ENCODE measurements at places on chromosomes 5 and 9.
A peak's percentile ranks its signal among the peaks of the same experiment; 100 is the strongest.

DNA sequence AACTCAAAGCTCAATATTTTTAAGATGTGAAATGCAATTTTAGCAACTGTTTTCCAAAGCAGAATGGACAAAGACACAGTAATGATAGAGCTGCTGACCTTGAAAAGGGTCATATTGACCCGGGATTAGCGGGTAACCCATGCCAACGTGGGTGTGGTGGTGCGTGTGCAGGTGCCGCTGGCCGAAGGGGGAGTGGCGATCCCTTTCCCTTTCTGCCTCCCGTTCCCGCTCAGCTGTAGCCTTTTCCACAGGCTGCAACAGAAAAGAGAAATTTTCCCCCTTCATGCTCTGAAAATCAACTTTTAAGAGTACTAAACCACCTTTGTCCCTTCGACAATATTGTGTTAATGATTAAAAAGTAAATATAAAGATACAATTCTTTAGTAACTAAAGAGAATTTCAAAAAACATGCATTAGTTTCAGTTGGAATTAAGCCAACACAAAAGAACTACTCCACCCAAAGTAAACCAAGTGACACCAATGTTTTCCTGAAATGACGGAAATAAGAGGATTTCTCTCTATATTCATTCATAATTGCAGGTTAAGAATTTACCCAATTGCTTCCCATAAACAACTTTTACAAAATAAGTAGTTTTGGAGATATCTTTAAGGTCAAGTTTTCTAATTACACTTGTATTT is 105.2 kb downstream of the ZNF608 start:
- DNase-seq: no peak

DNA sequence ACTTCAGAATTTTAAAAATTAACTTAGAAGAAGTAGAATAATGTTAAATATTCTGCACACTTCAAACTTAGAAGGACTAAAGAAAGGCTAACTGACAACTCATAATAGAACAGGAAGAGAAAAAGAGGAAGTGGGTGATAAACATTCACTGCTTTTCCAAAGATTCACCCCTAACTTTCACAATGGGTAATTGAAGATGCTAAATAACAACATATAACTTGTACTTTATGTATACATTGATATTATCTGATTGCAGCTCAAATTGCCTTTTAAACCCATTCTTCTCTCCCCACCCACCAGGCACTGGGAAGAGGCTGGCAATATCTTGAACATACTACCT is 376.6 kb downstream of the EFNA5 start:
- no peak for DNase-seq

- no peak for DNase-seq
These were observed 685.1 kb upstream of the DMAC1 start for GRCh38 chr9:8484597-8485191.

DNA sequence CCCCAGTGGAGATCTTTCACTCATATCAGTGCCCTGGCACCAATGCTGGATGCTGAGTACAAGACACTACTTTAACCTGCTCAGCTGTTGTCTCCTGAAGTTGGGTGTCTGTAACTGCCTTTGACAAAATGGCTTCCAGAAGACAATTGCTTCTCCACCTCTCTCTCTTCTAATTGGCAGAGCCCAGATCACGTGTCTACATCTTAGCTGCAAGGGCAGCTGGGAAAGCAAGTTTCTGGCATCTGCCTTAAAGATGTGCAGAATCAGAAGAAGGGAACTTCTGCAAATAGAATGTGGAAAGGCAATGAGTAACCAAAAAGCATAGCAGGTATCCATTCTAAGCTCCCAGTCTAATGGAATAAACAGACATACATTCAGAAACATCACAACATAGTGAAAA is 81.1 kb downstream of the PDZD2 start:
- DNase-seq: no peak

DNA sequence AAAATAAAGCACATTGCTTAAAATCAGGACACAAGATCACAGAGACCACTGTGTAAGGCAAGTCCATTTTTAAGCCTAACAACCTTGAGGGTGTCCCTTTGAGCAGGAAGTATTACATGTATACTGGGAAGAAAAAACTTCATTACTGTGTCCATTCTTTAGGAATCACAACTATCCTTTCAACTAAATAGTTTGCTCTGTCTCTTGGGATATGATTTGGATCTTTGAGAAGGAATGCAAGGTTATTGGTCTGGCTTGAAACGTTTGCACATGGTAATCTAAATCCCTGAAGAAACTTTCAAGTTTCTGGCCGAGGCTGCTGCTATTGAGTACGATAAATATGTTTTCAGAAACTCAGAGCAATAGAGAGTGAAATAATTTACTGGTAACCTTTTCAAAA is 923.0 kb upstream of the SEMA6A start:
- no peak for DNase-seq

DNA sequence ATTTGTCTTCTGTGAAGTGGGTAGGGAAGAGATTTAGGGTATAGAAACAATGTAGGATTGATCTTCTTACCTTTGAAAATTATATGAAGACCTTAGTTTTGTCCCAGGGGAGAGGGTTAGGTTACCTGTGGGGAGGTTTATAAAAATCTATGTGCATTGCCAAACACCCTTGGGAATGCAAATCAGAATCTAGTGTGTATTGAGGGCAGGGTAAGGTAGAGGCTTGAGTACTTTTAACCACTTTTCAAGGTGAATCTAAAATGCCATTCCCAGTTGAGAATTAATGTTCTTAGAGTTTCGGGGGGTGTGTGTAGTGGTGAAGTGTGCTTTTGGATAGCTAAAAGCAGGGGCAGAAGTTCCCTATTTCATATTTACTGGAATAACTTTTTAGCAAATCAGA is 288.4 kb downstream of the CD180 start:
- no peak for DNase-seq

- peak; percentile 71 for DNase-seq
These were observed 221.8 kb downstream of the MEF2C start for GRCh38 chr5:88660947-88661805.

DNA sequence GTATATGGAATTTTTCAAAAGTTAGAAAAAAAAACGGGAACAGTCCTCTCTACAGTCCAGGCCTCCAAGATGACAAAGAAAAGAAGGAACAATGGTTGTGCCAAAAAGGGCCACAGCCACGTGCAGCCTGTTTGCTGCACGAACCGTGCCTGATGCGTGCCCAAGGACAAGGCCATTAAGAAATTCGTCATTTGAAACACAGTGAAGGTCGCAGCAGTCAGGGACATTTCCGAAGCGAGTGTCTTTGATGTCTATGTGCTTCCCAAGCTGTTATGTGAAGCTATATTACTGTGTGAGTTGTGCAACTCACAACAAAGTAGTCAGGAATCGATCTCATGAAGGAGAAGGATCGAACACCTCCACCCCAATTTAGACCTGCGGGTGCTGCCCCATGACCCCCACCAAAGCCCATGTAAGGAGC is 37.4 kb downstream of the HMGCR start:
- DNase-seq: no peak

DNA sequence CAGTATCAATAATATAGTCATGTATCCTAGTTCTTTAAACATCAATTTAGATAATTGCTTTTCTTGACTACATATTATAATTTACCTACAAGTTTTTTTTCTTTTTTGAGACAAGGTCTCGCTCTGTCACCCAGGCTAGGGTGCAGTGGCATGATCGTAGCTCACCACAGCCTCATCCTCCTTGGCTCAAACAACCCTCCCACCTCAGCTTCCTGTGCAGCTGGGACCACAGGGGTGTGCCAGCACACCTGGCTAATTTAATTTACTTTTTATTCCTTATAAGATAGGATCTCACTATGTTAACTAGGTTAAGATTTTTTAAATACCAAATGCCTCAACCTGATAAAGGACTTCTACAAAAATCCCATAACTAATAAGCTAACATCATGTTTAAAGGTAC is 21.1 kb downstream of the UIMC1 start:
- DNase-seq: no peak

- no peak for DNase-seq
These were observed 24.6 kb downstream of the COL5A1 start for GRCh38 chr9:134666208-134666607.

All from EL (cell line).